ENCODE measurements at places on chromosomes 12 and 14.
A peak's percentile ranks its signal among the peaks of the same experiment; 100 is the strongest.

- no peak for DNase-seq
These were observed 20.4 kb upstream of the TMEM179 start for GRCh38 chr14:104624939-104625338.

DNA sequence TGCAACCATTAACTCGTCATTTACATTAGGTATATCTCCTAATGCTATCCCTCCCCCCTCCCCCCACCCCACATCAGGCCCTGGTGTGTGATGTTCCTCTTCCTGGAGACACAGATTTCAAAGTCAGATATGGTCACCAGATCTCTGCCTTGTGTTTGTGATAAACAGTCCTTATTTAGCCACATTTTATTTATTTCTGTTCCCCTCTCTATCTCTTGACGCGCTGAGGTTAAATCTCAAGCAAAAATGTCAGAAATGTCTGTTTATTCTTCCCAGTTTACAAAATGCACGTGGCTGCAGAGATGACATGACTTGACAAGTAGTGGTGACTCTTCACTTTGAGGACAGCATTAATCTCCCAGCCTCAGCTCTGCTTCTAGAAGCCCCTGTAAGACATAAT, 11.5 kb upstream of the RASSF3 start:
- no peak for DNase-seq

- peak; percentile 37 for DNase-seq
These were observed 62.9 kb downstream of the GLRX5 start for GRCh38 chr14:95597784-95598211.

- DNase-seq: peak; percentile 77
These were observed 158.9 kb downstream of the FBXL14 start for GRCh38 chr12:1435456-1435855.

GRCh38 chr12:52208424-52209165, 16.8 kb upstream of the KRT80 start:
- DNase-seq: no peak

GRCh38 chr12:88600272-88600671, 20.0 kb upstream of the KITLG start:
- DNase-seq: peak; percentile 98

- no peak for DNase-seq
These were observed 143.1 kb upstream of the MYL2 start for GRCh38 chr12:111063295-111064026.

DNA sequence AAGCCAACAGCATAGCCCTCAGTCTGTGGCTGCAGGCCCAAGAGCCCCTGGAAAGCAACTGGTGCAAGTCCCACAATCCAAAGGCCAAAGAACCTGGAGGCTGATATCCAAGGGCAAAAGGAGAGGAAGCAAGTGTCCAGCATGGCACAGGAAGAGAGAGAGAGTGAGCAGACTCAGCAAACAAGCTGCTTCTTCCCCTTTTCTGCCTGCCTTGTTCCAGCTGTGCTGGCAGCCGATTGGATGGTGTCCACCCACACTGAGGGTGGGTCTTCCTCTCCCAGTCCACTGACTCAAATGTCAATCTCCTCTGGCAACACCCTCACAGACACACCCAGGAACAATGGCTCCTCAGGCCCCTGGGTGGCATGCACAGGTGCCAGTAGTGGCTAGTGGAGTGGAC, 33.5 kb downstream of the SMCO2 start:
- no peak for DNase-seq

DNA sequence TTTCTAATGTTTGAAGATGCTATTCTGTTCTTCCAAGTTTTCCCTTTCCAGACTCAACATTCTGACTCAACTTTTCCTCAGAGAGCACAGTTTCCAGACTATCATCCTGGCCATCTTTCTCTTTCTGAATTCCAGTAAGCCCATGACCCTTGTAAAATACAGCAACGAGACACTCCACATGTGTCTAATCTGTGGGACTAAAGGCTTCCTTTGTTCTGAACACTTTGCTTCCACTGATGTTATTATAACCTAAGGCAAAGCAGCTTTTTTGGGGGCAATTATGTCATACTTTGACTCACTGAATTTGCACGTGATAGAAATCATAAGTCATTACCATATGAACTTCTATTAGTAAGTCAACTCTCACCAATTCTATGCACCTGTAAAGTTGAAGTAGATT, 6.3 kb upstream of the ART4 start:
- DNase-seq: peak; percentile 55

GRCh38 chr14:102733326-102733725, 43.9 kb upstream of the TRAF3 start:
- no peak for DNase-seq

GRCh38 chr14:65250162-65250495, 147.8 kb upstream of the MAX start:
- DNase-seq: no peak

DNA sequence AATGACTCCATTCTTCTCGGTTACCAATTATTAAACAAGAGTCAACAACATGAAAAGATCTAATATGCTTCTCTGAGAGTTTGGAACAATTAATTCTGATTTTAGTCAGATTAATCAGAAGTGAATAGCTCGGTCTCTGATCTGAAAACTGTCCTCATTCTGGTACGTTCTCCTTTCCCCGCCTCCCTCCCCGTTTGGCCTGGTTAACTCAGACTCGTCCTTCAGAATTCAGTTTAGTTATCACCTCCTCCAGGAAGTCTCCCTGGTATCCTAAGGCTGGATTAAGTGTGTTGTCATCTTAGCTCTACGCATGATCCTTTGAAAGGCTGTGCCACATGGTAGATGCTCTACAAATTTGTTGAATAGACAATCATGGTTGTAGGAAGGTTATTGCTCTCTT, 22.2 kb downstream of the MAP4K5 start:
- DNase-seq: no peak

DNA sequence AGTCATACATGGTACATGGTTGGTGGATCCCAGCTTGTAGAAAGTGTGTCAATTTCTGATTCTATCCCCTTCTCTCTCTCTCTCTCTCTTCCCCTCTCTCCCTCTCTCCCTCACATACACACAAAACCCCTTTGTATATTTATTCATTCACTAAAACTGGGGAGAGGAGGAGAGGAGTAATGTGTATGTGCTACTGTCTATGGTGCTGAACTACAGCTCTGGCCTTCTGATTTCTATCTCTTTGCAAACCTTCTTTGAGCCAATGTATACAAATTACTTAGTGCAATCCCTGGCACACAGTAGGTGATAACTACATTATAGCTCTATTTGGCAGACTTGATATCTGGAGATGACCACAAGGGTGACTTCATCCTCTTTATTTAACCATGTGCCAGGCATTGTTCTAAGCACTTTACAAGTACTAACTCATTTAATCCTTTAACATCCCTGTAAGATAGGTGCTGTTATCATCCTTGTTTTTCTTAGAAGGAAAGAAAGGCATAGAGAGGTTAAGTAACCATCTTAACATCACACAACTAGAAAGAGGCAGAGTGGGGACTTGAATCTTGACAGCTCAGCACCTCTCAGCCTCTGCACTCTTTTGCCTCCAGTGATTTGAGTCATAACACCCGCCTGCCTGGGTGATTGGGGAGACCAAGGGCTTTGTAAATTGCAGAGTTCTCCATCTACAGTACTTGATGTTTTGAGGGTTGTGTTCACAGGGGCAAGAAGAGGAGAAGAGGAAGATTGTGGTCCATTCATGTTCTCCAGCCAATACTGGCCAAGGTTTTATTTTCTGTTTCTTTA, 21.3 kb downstream of the RPH3A start:
- peak; percentile 5 for DNase-seq

- DNase-seq: no peak
These were observed 474.3 kb downstream of the VRK1 start for GRCh38 chr14:97271451-97271960.

GRCh38 chr14:23366426-23366921, 1.5 kb upstream of the EFS start:
- peak; percentile 67 for DNase-seq

DNA sequence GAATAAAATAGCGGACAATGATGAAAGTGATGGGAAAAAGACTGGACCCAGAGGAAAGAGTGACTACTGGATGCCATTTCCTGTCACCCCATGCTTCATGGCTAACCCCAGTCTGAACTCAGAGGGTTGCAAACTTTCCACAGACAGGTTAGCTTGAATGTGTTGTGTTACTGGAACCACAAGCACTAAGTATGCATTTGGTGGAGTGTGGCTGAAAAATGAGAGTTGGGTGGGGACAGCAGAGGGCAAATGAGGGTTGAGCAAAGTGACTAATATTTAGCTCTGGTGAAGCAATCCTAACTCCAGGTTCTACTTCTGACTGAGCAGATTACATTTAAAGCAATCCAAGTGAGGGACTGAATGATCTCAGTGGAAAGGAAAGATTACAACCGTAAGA, 1.6 kb downstream of the SLC16A7 start:
- peak; percentile 99 for DNase-seq

GRCh38 chr12:105775343-105775742, 363.4 kb downstream of the NUAK1 start:
- DNase-seq: peak; percentile 65

DNA sequence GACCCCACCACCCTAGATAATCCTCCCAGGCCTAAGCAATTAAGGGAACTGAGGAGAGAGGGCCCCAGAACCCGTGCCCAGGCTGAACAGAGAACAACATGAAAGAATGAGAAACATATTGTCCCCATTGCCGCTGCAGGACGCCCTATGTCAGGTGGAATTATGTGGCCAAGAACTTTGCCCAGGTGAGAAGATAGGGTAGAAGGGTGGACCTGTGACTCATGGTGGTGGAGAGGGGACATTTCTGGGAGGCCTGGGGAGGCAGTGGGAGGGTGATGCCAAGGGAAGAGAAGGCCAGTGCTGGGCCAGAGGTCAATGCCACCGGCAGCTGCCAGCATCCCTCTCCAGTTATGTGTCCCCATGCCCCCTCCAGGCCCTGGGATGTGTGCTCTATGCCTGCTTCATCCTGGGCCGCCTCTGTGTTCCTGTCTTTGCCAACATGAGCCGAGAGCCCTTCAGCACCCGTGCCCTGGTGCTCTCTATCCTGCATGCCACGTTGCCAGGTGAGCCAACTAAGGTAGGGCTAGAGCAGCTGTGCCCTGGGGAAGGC, 15.5 kb downstream of the SOAT2 start:
- no peak for DNase-seq

- DNase-seq: peak; percentile 39
These were observed 217.8 kb upstream of the NPAS3 start for GRCh38 chr14:32720927-32721326.

GRCh38 chr14:48628870-48629269, 953.5 kb upstream of the MDGA2 start:
- DNase-seq: no peak

GRCh38 chr12:4579305-4580102, 17.5 kb downstream of the DYRK4 start:
- peak; percentile 36 for DNase-seq

DNA sequence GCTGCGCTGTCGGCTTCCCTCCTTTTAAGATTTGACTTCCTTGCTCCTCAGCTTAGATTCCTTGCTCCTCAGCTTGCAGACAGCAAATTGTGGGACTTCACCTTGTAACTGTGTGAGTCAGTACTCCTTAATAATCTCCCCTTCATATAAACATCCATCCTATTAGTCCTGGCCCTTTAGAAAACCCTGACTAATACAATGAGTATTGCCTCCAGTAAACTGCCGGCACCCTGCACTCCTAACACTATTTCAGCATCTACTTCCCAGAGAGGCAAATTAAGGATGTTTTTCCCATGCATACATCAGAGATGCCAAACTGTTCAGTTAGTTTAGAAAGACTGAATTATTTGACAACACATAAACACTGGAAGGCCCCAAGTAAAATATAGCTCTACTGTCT, 611.3 kb upstream of the TMEM132C start:
- DNase-seq: peak; percentile 38

DNA sequence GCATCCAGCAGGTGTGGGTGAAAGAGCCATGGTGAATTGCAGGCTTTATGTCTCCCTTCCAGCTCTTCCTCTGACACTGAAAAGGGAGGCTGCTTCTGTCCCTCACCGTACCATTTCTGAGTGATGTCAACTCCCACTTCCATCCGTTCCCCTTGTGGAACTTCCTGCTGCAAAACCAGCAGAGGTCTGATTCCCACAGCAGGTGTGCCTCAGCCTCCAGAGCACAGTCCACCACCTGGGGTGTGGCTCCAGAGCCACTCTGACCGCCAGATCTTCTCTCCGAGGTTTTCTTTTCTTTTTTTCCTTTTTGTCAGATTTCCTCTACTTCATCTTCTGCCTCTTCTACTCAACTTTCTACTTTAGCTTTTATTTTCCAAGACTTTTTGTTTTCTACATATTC, 62.7 kb downstream of the CDC42BPB start:
- DNase-seq: no peak

DNA sequence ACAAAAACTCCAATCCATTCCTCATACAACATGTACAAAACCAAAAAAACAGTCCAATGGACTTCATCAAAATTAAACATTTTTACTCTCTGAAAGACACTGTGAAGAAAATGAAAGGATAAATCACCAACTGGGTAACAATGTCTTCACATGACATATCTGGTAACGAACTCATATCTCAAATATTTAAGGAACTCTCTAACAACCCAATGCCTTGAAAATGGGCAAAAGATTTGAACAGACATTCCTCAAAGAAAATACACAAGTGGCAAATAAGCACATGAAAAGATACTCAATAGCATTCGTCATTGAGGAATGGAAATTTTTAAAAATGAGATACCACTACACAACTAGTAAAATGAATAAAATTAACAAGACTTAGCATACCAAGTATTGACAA, 198.7 kb upstream of the RASSF8 start:
- DNase-seq: peak; percentile 31

DNA sequence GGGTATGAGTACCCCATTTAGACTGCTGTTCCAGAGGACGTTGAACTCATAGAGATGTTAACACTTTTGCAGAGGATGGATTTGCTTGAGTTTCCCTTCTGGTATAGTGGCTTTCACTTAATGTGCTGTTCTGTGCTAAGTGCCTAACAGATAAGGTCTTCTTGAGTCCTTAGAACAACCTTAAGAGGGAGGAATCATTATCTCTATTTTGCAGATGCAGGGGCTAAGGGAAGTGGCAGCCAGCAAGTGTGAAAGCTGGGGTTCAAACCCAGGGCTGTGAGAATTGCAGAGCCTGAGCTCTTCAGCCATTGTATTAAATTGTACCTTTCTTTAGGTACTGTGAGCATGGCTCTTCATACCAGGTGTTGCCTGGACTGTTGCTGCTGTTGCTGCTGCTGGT, 122.1 kb upstream of the NRXN3 start:
- no peak for DNase-seq

- DNase-seq: no peak
These were observed 39.4 kb upstream of the BBS10 start for GRCh38 chr12:76387614-76388013.

GRCh38 chr12:62435303-62436163, 31.1 kb upstream of the MON2 start:
- peak; percentile 68 for DNase-seq

DNA sequence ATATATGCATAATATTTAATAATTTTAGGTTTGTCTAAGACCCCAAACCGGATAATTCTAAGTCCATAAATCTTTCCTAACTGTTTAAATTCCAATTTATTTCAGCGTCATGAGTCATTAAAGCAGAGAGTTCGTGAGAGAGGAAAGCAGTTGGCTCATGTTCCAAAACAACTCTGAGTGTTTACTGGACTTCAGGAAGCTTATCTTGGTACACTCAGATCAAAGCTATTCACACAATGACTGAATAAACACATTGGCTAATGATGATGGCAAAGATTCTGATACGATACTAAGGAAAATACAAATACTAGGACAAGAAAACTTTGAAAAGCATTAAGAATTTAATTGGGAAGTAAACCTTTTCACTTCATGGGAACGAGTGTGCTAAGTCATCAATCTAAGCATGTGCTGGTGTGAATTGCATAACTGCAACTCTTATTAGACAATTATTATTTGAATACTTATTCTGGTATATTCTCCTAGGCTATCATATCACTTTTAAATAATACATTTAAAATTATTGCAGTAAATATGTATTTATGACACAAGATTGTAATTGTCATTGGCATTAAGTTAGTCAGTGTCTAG, 34.8 kb upstream of the CLEC14A start:
- DNase-seq: peak; percentile 98
